ENCODE measurements at places on chromosomes 11 and 22.

DNA sequence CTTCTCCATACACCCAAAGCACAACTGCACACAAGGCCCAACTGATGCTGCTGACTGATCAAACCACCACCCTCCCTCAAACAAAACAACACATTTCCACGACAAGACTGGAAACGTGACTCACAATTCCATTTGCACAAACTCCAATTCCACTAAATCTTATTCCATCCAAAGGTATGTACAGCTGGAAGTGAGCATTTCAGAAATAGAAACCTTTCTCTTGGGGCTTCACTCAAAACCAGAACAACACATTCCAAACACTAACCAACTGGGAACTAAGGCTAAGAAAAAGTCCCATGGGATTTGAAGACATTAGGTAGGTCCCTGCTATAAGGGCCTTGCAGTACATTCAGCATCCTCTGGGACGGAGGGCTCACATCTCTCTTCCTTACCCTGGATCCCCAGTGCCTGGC lies 19.6 kb downstream of the MORC2 start:
- no peak for DNase-seq

- DNase-seq = no peak
These were observed 2249.5 kb downstream of the LRRC4C start for GRCh38 chr11:39209981-39210380.

- DNase-seq = peak; percentile 14
These were observed 117.2 kb upstream of the IGLL5 start for GRCh38 chr22:22770280-22770871.

GRCh38 chr22:38802671-38803121 lies 8.8 kb upstream of the DNAL4 start:
- no peak for DNase-seq

DNA sequence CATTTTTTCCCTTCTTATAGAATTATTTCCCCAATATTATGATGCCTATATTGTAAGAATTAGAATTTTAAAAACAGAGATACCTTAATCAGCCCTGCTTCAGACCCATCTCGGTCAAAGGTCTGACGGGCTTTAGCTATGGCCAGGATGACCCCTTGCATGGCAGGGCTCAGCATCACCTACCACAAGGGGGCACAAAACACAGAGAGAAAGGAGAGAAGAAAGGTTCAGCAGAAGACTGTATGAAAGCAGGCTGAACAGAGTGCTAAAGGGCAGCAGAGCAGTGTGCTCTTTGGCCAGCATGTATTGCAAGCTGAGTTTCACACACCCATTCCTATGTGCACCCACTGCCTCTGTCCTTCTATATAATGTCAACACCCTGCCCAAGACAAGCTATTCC lies 26.8 kb downstream of the CLDN25 start:
- DNase-seq = no peak

DNA sequence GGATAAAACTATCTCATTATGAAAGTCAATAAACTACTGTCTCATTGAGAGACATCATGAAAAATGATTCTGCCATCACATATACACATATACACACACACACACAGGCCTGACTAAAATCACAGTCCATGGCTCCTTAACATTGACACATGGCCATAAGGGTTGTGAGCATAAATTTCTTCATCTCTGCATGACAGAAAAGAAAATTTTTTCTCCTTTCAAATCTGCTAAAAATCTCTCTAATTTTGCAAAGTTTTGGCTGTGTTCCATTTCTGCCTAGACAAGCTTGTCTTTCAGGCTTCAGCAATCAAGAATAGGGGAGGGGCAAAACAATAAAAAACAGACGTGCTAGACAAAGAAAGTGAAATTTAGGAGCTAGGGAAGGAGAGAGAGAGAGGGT lies 324.5 kb downstream of the LRRC4C start:
- no peak for DNase-seq

DNA sequence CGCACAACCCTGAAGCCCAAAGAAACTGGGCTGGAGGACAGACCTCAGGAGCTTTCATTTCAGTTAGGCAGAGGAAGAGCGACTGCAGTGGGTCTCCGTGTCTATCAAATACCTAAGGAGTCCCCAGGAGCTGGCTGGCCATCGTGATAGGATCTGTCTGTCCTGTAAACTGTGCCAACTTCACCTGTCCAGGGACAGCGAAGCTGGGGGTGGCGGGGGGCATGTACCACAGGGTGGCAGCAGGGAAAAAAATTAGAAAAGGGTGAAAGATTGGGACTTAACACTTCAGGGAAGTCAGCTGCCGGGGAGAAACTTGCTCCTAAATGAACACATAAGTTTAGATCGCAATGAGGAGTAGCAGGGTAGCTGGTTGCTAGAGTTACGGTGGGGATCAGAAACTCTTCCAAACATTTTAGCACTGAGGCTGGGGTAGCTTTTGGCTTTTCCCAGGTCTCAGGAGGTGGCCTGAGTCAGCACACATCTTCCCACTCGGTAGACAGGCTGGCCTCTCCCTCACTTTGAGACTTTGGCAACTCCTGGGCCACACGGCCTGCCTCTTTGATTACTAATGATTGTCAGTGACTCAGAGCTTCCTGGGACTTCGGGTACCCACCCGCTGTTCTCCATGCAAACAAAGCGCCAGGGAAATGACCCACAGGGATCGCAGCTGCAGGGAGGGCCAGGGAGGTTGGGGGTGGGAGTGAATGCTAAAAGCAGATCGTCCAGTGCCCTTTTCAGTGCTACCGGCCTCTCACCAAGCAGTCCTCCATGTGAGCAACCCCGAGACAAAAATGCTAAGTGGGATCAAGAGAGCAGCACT lies 2.9 kb upstream of the MTFP1 start:
- DNase-seq = peak; percentile 20

DNA sequence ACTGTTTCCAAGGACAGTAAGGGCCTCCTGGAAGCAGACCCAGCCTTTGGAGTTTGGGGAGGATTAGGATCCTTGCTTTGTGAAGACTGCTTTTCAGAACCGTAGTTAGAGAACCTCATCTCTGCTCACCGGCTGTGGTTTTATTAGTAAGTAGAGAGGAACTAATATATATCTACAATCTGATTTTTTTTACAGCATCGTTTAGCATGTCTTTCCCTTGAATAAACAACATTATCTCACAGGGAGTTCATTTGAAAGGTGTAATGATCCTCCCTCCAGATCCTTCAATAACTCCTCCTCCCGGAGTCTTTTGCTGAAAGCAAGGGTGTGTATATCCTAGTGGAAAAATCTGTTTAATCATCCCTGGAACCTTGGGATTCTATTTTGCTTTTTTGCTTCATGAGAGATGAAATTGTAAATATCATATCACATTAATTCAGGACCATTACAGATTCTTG lies 132.7 kb downstream of the DBX1 start:
- no peak for DNase-seq

GRCh38 chr11:44615913-44616791 lies 50.7 kb downstream of the CD82 start:
- DNase-seq = peak; percentile 1

- DNase-seq = no peak
These were observed 72.6 kb upstream of the GDPD4 start for GRCh38 chr11:77374108-77374507.

GRCh38 chr11:75891947-75892739 lies 77.1 kb downstream of the UVRAG start:
- no peak for DNase-seq

DNA sequence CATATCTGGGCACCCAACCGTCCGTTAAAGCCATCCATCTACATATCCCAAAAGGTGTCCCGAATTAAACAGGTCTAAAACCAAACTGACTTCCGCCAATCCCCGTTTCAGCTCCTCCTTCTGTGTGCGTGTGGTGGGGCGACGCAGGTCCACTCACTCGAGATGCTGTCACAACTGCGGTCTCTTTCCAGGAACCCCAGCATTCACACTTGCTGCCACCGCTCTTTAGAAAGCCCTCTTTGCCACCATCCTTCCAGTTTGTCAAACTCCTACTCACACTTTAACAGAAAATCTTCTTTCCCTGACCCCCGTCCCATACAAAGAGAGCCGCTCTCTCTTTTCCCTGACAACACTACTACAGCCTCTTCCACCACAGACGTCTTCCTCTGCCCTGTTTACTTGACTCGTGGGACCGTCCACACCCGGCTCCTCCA lies 467 bp downstream of the ESS2 start:
- DNase-seq = peak; percentile 16

- no peak for DNase-seq
These were observed 30.3 kb downstream of the PDGFB start for GRCh38 chr22:39214383-39215069.

DNA sequence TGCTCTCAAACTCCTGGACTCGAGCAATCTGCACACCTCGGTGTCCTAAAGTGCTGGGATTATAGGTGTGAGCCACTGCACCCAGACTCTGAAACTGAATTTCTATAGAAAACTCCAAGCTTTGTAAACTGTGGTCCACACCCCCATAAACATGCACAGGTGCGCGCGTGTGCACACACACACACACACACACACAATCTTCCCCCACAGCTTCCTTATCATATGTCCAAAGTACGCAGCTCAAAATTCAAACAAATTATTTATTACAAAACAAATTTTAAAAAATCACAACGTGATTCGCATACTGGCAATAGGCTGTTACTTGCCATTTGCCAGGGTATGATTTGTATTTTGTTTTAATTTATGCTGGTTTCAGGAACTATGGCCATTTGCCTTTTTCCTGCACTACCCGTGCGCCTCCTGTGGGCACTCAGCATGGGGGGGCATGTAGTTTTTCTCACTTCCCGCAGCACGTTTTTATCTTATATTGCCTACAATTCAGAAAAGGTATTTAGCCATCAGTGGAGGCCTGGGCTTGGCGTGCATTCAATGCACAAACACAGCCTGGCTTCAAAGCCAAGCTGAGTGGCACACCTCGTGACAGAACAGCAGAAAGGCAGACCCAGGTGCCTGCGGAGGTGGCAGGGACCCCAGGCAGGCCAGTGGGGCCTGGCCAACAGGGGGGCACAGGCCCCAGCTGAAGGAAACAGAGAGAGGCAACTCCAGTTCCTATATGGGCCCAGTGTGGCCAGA lies 10.8 kb upstream of the SNX32 start:
- DNase-seq = no peak

DNA sequence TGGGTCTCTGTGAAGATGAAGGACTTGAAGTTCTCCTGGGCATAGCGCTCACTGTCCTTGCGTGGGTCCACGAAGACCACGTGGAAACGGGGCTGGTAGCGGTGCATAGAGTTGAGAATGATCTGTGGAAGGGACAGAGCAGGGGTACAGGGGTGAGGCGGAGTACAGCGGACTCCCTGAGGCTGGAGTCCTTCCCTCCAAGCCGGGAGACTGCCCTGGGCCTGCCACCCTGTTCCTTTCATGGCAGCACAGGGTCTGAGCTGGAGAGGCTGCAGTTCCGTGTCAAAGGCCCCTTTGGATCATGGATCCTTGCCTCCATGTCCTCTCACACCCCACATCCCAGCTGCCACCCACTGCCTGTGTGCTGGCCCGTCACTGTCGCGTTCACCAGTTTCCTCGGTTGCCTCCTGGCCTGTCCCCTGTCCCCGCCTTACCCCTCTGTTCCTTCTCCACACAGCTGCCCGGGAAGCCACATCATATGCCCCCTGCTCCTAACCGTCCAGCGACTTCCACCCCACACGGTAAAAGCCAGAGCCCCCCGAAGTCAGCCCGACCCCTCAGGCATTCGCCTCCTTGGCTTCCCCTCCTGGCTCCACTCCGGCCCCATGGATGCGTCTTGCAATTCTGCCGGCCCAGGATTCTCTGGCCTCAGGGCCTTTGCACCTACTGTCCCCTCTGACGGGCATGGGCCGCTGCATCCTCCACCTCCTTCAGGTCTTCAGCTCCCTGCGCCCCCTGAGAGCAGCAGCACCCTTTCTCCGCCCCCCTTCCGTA lies 3.4 kb upstream of the NUDT8 start:
- DNase-seq = no peak

DNA sequence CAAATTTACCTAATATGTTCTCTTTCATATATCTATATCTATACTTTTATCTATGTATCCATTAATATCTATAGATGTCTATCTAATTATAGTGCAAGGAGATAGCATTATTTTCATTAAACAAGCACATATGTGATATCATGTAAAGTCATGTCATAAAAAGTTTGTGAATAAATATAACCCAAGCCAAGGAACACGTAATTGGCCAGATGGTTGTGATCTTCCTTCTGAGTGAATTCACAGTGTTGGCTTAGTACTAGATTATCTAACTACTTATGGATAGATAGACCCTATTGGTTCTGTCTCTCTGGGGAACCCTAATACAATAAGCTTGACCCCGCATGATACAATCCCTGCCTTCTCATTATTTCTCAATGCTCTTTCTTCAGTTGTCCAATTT lies 484.4 kb downstream of the LRRC4C start:
- DNase-seq = no peak

DNA sequence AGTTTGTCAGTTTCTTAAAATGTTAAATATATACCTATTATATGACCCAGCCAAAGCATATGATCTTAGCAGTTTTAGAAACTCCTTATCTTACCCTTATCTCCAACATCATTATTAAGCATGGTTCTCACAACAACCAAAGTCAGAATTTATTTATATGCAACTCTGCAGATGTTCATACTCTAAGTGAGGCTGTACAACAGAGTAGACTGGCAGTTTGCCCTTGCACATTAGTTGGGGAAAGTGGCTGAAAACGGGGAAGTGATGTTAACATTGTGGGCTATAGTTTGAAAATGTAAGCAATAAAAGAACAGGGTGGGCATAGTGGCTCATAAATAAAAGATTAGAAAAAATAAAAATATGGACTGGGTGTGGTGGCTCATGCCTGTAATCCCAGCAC lies 49.7 kb downstream of the ATG16L2 start:
- no peak for DNase-seq

GRCh38 chr11:105202422-105202821 lies 62.9 kb upstream of the CARD18 start:
- DNase-seq = no peak

DNA sequence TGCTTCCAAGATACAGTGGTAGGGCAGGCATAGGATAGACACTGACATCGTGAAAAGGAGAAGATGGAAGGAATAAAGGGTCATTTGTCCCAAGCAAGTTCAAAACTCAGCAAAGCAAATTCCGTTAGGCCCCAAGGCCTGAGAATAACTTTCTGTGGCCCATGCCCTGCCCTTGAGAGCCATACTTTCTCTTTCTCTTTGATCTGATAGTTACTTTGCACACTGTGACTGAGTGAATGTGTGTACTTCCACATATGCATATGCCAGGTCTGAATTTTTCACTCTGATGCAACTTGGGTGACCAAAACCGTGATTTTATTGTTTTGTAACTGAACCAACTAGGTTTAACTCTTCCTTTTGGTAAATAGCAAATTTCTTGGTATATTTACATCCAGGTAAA lies 371.5 kb downstream of the RAB38 start:
- no peak for DNase-seq

GRCh38 chr11:2717561-2718325 lies 17.9 kb upstream of the KCNQ1OT1 start:
- DNase-seq = no peak

- no peak for DNase-seq
These were observed 20.3 kb downstream of the DEUP1 start for GRCh38 chr11:93350835-93351234.

- DNase-seq = no peak
These were observed 247.0 kb upstream of the CCDC90B start for GRCh38 chr11:83533166-83533565.

GRCh38 chr22:39959640-39960447 lies at the start of gene TMA7B:
Gene TMA7B, plus strand, starts transcription at chr22:39960397. Its CDS starts 3,978 bp downstream, at chr22:39964375.
- DNase-seq = peak; percentile 32

- no peak for DNase-seq
These were observed 62.4 kb downstream of the SMCO4 start for GRCh38 chr11:93480756-93481155.

All from stimulated activated CD4-positive, alpha-beta T cell treated with anti-CD3 and anti-CD28 coated beads, Interleukin-4, amount 100 ng/mL, for 4 hours (primary cell).